ENCODE measurements at places on chromosomes 11 and 22.
A peak's percentile ranks its signal among the peaks of the same experiment; 100 is the strongest.

GRCh38 chr11:69818231-69818602 lies 999 bp downstream of the FGF3 start:
- no peak for DNase-seq

- DNase-seq: peak; percentile 18
Observed at GRCh38 chr11:20443596-20443995, 56.1 kb downstream of the PRMT3 start.

GRCh38 chr11:92050305-92050704 lies 174.3 kb upstream of the FAT3 start:
- DNase-seq: no peak

GRCh38 chr22:46537946-46538813 lies 760 bp upstream of the CELSR1 start:
- DNase-seq: no peak

- no peak for DNase-seq
Observed at GRCh38 chr11:102966011-102966410, 10.5 kb upstream of the MMP13 start.

DNA sequence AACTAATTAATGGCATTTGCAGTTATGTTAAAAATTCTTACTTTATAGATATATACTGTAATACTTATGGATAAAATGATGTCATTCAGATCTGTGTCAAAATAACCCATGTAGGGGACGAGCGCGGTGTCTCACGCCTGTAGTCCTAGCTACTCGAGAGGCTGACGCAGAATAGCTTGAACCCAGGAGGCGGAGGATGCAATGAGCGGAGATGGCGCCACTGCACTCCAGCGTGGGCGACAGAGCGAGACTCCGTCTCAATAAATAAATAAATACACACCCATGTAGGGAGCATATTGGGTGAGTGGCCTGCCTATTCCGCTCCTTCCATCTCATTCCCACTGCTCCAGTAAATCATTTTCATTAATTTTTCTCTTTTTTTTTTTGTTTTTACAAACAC lies 7.1 kb downstream of the SNU13 start:
- DNase-seq: peak; percentile 33

DNA sequence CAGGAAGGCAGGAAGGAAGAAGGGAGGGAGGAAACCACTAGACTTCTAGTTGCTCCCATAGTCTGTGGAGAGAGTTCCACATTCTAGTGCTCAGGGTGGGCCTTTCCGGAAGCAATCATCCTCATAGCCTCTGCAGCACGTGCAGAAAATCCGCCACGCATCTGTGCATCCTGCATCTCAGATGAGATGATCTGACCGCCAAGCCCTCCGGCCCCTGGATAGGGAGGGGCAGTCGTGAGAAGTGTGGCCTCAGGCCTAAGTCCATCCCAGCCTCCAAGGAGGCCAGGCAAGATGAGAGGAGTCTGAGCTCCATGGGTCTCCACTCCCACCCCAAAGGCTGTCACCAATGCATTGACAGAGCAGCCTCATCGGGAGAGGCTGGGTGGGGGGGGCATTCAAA lies 30.4 kb upstream of the IGSF9B start:
- no peak for DNase-seq

GRCh38 chr22:44535362-44536095 lies 37.5 kb upstream of the RTL6 start:
- DNase-seq: no peak

GRCh38 chr11:75513250-75513649 lies 12.5 kb downstream of the GDPD5 start:
- no peak for DNase-seq

- DNase-seq: no peak
Observed at GRCh38 chr22:22746061-22746962, 101.9 kb downstream of the GGTLC2 start.

DNA sequence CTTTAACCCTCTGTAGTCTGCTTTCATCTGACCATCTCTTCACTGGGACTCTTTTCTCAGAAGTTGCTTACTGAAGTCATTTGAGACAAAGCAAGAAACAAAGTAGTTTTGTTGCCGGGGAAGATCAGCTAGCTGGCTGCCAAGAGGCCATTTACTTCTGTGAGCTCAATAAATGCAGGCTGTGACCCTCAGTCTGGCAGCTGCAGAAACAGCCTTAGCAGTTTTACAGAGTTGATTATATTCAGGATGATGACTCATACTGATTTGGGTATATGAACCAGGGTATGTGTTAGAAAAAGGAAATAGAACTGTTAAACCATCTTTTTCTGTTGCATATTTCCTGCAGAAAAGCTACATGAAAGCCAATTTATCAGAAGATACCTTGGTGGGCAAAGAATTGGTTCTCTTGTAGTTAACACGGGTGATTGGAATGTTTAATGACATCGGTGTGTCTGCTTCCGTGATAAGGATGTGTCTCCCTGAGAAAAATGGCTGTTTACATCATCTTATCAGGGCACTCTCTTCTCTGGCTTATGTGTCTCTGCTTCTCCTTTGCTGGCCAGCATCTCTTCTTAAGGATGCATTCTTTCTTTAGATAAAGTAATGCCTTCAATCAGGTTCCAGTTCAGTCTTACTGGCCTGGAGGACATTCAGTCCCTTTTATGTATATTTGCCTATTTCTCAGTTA lies 18.5 kb downstream of the FIBIN start:
- no peak for DNase-seq

- DNase-seq: no peak
Observed at GRCh38 chr22:43094085-43094484, 4.9 kb upstream of the TTLL1 start.

DNA sequence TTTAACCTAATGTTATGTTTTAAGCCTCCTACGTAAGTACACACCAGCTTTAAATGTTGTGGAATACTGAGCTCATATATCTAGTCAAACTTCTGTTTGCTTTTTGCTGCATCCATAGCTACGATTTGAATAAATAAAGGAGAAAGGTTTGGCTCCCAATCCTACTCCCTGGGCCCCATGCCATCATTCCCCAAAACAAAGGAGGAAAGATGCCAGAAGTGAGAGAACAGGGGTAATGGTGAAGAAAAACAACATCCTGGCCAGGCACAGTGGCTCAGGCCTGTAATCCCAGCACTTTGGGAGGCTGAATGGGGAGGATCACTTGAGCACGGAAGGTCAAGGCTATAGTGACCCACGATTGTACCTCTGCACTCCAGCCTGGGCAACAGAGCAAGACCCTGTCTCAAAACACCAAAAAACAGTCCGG lies 26.5 kb downstream of the SCGB1A1 start:
- DNase-seq: no peak

- no peak for DNase-seq
Observed at GRCh38 chr22:37751449-37752188, 54.8 kb downstream of the TRIOBP start.

- DNase-seq: no peak
Observed at GRCh38 chr11:66548041-66548440, 1.3 kb downstream of the ACTN3 start.

- DNase-seq: no peak
Observed at GRCh38 chr22:50348058-50348457, 4.9 kb downstream of the PPP6R2 start.

DNA sequence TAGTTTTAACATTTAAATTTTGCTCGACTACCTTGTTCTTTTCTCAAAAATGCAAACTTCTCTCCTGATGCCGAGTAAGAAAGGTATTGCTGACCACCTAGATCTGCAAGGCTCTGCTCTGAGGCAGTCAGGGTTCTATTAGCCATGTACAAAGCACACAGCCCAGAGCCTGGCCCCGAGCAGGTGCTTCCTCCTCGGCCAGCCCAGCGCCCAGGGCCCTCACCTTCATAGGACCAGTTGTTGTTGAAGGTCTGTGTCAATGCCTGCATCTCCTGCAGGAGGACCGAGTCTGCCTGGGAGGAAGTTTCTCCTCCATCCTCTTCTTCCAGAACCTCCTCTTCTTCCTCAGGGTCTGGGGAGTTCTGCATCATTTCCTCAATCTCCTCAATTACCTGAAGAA lies 35.8 kb downstream of the FEZ1 start:
- DNase-seq: no peak

DNA sequence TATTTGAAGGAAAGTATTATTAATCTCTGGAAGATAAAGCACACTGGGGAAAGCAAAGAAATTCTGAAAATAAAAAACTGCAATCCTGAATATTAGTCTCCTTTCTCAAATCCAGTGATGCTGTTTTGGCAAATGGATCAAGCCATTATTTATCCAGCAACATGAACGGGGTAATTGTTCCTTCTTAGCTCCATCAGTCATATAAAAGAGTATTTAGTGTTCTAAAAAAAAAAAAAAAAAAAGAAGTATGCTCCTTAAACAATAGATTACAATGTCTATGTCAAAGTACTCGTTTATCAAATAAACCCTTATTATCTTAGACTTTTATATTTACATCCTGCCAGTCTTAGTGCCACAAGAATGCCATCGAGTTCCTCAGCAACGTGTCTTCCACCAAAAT lies 1.3 kb downstream of the RDX start:
- no peak for DNase-seq

DNA sequence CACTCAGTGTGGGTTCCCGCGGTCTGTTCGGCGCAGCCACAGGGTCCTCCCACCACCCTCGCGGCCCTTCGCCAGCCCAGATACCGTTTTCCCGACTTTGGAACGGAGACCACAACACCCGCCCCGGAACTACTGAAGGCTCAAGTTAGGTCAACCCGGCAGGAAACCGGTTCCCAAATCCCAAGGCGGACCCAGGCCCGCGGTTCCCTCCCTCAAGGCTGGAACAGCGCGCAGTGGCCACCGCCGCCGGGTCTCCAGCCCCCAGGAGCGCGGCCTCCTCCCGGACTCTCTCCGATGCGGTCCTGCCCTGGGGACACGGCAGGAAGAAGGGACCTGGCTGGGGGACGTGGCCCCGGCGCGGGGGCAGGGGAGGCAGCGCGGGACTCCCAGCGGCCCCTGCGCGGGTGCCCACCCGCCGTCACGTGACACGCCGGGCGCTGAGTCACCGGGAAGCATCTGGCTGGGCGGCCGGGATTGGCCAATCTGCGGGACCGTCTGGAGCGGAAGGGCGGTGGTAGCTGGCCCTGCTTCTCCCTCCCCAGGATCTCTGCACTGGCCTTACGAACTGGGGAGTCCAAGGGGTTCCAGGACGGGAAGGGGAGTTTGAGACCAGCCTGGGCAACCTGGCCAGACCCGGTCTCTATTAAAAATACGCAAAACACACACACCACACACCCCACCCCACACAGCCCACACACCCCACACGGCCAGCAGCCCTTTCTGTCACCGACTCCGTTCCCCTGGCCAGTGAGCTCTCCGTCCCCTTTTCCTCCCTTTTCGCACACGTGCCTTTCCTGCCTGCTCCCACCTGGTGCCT lies 21.5 kb upstream of the MALAT1 start:
- DNase-seq: peak; percentile 89

- DNase-seq: no peak
Observed at GRCh38 chr22:26912655-26913345, 255.4 kb downstream of the MIAT start.

DNA sequence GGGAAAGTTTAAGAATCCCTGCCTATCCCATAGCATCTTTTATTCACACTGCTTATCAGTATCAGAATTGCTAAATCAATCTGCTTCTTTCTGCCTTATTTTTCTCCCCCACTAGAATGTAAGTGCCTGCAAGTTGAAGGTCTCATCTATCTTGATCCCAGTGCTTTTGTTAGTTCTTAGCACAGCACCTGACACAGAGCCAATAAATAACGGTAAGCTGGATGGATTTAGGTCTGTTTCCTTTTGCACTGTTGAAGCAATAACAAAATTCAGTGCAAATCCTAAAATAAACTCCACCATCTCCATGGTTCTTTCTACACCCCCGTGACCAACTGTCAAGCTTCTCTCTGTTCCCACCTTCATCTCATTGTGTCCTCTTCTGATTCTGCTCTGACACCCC lies 36.7 kb upstream of the CD44 start:
- no peak for DNase-seq

DNA sequence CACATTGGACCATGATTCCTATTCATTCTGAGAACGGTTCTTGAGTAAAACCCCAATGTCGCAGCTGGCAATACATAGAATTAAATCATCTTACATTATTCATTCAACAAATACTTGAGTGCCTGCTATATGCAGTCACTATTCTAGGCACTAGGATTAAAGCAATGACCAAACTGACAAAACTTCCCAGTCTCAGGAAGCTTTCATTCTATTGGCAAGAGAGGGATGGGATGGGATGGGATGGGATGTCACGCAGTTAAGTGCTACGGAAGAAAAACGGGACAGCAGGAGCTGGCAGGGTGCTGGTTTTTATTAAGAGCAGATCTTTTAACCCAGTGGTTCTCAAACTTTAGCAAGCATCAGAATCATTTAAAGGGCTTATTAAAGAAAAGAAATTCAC lies 2.9 kb downstream of the PAK1 start:
- DNase-seq: no peak

GRCh38 chr22:25139062-25139461 lies 60.6 kb upstream of the CRYBB3 start:
- DNase-seq: no peak

- DNase-seq: no peak
Observed at GRCh38 chr11:133041181-133041580, 491.1 kb downstream of the OPCML start.

DNA sequence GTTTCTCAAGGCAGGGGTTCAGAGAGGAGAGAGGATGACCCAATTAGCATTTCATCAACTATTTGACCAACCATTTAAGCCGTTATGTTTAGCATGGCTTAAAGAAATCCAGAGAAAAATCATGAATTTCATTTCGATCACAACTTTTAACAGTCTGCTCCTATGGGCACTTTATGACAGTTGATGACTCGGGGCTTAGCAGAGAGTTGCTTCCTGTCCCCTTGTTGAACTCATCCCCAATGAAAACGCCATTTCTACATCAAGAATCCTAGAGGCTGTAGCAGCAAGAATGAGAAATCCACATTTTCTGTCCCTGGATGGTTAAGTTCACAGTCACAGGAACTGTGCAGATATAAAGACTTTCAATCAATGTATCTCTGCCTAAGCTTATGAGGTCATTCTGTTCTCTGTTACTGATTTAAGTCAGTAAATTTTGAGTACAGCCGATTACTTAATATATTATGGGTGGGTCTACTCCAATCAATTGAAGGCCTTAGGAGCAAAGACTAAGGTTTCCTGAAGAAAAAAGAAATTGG lies 81.1 kb downstream of the BDNF start:
- DNase-seq: no peak

DNA sequence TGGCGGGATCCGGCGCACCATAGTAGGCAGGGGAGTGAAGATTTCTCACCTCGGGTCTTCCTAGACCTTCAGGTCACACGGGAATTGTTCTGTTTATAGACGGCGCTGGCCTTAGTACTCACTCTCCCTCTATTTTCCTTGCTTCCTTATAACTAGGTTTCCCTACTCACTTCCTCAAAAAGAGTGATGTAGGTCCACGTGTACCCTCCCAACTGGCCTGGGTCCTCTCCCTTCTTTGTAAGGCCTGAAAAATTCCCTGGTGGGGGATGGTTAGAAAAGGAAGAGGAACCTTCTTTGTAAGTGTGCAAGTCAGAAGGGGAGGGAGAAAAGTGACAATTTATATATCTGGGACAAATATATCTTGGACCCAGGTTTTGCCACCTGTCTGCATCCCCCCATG lies 2.9 kb upstream of the TMEM9B start:
- no peak for DNase-seq

GRCh38 chr11:61899146-61899841 lies 7.9 kb upstream of the FADS3 start:
- peak; percentile 92 for DNase-seq
